ENCODE measurements at places on chromosomes 16 and 17.
A peak's percentile ranks its signal among the peaks of the same experiment; 100 is the strongest.

DNA sequence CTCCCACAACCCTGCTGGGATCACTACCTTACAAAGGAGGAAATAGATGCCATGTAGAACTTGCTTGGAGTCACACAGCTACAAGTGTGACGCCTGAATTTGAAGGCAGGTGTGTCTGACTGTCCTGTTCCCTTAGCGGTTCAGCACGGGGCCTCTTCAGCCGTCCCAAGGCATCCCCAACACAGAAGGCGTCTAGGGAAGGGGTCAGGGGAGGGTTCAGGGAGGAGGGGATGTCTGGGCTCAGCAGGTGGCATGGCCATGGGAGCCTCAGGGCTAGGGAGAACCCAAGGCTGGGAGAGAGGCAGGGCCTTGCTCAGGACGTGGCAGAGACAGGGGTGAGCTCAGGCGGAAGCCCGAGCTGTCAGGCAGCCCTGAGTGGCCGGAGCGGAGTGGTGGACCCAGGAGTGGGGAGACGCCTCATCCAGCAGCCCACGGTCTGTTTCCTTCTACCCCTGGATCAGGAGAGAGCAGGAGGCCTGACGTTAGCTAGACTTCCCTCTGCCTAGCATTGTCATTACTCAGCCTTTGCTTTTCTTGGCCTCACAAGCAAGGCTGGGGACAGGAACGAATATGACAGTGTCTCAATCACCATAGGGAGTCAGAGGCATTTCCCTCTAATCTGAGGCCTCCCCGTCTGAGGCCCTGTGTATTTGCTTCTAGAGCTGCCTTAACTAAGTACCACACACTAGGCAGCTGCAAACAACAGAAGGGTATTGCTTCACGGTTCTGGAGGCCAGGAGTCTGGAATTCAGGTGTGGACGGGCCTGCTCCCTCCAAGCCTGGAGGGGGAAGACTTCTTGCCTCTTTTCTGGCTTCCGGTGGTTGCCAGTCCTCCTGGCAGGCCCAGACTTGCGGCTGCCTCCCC is 31.3 kb upstream of the ANKRD40CL start:
- no peak for DNase-seq

- no peak for DNase-seq
Observed at GRCh38 chr17:55897301-55897700, 146.4 kb downstream of the PCTP start.

GRCh38 chr17:58084317-58084981 is 1.2 kb downstream of the DYNLL2 start:
- DNase-seq, result no peak

- DNase-seq, result peak; percentile 38
Observed at GRCh38 chr17:48011405-48012150, 26.0 kb downstream of the COPZ2 start.

DNA sequence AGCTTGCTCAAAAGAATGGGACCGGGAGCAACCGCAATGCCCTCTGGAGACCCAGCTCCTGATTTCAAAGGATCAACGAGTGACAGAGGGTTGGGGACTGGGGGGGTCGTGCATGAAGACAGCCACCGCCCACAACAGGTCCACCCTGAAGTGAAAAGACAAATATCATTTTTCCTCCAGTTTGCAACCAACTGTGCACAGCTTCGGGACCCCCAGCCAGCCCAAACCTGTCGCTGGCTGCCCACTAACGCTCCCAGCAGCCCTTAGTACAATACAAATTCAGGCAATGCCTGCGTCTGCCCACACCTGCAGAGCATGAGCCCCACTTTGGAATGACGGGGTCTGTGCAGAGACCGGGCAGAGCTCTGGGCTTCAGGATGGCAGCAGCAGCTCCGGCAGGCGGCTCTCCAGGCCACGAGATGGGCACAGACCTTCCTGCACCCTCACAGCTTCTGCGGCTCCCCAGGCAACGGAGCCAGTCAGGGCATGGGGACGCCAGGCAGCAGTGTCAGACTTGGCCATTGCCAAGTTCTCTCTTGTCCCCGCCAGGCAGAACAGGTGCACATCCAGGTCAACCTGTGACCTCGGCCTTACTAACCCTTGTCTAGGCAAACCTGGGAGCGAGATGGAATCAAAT is 60.1 kb downstream of the TBC1D16 start:
- DNase-seq, result no peak

DNA sequence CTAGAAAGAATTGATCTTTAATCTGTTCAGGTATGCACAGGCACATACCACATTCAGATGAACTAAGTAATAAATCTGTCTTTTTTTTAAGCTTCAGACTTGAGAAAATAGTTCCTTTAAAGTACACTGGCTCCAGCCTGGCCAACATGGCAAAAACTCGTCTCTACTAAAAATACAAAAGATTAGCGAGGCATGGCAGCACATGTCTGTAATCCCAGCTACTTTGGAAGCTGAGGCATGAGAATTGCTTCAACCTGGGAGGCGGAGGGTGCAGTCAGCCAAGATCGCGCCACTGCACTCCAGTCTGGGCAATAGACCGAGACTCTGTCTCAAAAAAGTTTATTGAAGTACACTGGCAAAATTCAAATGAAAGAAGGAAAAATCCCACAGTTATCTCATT is 111.0 kb upstream of the NETO2 start:
- no peak for DNase-seq

DNA sequence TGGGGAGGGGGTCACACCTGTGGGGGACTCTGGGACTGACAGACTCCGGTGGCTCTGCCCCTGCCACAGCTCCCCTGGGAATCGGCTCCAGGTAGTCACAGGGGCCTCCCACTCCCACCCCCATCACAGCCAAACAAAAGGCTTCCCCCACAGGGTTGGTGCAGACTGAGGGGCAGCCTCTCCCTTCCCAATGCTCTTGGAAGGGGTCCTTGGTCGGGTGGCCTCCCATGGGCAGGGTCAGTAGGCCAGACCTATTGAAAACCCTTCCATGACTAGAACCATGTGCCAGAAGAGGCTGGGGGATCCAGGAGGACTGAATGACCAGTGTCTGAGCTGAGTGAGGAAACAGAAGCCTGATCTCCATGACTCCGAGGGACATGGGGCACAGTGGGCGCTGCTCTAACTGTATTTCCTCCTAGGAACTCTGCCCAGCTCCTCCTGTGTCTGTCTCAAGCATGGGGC is 28.6 kb downstream of the TK2 start:
- DNase-seq, result no peak

- no peak for DNase-seq
Observed at GRCh38 chr16:25257956-25258860, 563 bp upstream of the ZKSCAN2 start.

DNA sequence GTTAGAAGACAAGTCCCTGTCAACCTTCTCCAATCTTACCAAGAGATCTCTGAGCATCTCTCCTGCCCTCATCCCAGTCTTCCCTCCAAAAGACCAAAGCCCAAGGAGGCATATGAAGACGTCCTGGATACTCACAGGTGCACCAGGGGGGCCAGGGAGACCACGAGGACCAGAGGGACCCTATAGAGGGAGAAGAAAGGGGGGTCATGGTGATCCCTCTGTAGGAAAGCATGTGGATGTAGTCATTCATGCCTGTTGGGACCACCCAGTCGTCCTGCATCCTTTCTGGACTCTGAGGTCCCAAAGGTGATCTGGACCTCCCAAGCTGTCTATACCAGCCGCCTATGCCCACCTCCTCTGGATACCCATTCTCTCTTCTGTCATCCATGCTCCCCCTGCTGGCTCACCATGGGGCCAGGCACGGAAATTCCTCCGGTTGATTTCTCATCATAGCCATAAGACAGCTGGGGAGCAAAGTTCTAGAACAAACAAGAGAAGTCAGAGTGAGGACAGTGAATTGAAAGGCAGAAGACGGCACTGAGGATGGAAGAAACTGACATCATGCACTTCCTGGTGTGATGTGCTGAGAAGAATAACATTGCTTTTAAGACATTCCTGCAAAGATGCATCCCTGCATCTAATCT is 3.3 kb downstream of the COL1A1 start:
- peak; percentile 63 for DNase-seq

DNA sequence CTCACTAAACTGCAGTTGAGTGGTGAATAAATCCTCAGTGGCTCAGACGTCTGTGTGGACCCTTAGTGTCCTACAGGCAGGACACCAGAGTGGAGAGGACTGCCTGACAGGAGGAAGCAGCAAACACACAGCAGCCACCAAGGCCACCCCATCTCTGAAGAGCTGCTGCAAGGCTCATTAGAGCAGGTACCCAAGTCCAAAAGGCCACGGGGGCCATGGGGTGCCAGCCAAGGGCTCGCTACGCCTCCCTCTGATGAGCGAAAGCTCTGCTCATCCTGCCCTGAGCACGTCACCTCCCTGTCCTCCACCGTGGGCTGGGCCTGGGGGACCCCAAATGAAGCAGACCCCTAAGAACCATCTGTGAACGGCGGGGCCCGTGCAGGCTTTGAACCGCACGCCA is 70.1 kb upstream of the DOC2B start:
- DNase-seq, result no peak

- no peak for DNase-seq
Observed at GRCh38 chr17:41553176-41553575, 18.7 kb downstream of the KRT9 start.

DNA sequence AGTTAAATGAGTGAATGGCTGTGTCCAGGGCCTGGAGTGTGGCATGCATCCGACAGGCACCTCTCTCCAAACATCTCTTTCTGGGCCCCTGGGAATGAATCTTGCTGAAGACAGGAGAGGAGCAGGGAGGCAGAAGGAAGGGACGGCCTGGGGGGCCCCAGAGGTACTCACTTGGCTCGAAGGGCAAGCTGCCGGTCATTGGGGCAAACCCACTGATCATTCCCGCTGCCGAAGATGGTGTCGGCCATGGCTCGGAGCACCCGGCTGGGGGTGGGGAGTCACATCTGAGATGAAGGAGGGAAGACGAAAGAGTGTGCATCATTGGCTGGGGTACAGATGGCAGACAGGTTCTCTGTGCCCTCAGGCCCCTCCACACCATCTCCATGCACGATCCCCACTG is 25.3 kb downstream of the RPH3AL start:
- no peak for DNase-seq

GRCh38 chr17:17053446-17054379 is 11.5 kb downstream of the MPRIP start:
- no peak for DNase-seq

DNA sequence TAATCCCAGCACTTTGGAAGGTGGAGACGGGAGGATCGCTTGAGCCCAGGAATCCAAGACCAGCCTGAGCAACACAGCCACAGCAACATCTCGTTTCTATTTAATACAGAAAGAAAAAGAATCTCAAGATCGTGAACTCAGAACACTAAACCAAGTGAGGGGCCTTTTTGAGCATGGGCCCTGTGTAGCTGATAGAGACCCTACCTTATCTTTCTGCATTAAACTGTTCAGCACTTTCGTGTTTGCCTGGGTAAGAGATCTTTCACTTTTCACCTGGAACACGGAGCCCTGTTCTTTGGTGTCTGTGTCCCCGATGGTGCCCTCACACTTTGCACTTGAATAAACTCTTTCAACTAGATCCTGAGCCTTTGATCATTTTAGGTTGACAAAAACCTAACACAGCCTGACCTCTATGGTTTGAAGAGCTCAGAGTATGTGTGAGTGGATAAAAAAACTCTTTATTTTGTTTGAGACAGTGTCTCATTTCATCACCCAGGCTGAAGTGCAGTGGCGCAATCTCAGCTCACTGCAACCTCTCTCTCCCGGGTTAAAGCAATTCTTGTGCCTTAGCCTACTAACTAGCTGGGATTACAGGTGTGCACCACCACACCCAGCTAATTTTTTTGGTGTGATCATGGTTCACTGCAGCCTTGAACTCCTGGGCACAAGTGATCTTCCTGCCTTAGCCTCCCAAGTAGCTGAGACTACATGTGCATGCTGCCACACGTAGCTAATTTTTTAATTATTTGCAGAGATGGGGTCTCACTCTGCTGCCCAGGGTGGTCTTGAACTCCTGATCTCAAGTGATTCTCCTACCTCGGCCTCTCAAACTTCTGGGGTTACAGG is 83.8 kb upstream of the GRIN2A start:
- DNase-seq, result no peak

- no peak for DNase-seq
Observed at GRCh38 chr16:6892966-6893365, 439.7 kb upstream of the RBFOX1 start.

- no peak for DNase-seq
Observed at GRCh38 chr16:7025616-7026190, 306.9 kb upstream of the RBFOX1 start.

DNA sequence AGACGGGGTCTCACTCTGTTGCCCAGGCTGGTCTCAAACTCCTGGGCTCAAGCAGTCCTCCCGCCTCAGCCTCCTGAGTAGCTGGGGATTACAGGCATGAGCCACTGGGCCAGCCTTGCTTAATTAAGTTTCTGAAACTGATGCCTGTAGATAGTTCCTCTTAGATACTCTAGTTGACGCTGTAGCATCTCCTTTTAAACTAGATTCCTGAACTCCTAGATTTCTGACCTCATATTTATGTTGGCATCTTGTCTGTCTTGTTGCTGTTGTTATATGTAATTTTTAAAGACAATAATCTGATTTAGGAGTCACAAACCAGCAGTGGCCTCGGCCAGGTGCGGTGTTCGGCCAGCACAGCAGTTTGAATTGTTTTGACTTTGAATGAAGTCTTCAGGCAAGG is 37.5 kb downstream of the DHRS7B start:
- DNase-seq, result no peak

DNA sequence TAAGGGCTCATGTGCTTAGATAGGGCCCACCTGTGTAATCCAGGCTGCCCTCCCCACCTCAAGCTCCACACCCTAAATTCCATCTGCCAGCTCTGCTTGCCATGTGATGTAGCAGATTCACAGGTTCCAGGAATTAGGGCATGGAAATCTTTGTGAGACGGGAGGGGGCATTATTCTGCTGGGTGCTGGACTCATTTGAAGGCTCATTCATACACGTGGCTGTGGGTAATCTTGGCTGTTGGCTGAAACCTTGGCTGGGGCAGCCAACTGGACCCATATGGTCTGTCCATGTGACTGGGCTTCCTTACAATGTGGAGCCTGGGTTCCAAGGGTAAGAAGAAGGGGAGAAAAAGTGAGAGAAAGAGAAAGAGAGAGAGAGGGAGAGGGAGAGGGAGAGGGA is 115.1 kb downstream of the CYLD start:
- no peak for DNase-seq

- peak; percentile 67 for DNase-seq
Observed at GRCh38 chr17:49180303-49180702, 30.1 kb downstream of the GNGT2 start.

DNA sequence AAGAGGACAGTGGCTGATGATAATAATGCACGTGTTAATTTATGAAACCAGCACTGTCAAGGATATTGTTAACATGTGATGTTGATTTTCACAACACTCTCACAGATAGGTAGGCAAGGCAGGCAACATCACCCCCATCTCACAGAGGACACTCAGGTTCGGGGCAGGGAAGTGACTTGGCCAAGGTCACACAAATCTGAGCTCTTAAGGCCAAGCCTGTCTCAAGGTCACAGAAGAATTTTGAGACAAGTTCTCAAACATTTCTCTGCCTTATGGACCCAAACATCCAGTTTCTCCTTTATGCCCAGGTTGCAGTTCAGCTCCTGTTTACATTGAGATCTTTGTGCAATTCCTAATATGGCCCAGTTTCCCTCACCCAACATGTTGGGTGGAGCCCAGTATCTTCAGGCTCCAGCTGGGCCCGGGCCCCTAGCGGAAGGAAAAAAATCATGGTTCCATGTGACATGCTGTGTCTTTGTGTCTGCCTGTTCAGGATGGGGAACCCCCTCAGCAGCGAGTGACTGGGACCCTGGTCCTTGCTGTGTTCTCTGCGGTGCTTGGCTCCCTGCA is 1.3 kb downstream of the SLC2A4 start:
- no peak for DNase-seq
